ENCODE measurements at places on chromosomes 5 and 9.

- DNase-seq: no peak
Measured at GRCh38 chr5:54514291-54514690, 3.3 kb upstream of the SNX18 start.

GRCh38 chr5:154653764-154654485 lies 101.3 kb upstream of the LARP1 start:
- DNase-seq: no peak

- no peak for DNase-seq
Measured at GRCh38 chr9:130276955-130277354, 11.4 kb downstream of the HMCN2 start.

DNA sequence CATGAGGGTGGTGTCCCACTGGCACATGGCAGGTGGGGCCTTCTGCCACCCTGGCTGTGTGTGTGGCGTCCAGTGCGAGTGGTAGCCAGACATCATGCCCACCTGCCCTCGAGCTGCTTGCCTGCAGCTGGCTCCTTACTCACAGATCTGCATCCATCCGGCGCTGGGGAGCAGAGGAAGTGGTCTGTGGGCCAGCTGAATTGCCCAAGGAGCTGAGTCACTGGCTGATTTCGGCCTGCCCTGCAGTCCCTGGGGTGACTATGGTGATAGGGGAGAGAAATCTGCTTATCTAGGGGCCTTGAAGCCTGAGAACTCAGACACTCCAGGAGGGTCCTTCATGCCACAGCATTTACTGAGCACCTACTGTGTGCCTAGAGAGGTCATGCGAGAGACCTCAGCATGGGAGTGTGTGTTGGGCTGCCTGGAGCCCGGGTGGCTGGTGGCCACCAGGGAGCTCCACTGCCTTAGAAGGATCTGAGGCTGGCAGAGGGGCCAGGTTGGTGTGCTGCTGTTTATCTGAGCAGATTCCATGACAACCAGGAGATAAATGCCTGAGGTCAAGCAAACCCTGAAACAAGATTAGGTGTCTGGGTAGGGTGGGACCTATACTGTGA lies 57.1 kb downstream of the SLC22A5 start:
- no peak for DNase-seq

DNA sequence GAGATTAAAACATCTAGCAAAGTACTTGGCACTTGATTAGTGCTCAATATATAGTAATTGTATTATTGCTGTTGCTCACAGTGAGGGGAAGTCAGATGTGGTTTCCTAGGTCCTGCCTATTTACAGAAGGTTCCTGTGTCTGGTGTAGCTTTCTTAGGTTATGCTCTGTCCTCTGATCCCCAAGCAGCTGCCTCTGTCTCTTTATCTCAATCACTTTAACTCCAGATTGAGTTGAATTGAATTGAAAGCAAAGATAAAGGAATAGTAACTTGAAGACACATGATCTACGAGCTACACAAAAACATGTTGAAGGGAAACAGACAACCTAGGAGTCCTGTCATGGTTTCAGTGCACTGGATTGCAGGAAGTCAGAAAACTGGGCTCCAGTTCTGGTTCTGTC lies 113.9 kb upstream of the ADAMTSL1 start:
- DNase-seq: no peak

- no peak for DNase-seq
Measured at GRCh38 chr9:38621434-38622287, 1.3 kb upstream of the ANKRD18A start.

DNA sequence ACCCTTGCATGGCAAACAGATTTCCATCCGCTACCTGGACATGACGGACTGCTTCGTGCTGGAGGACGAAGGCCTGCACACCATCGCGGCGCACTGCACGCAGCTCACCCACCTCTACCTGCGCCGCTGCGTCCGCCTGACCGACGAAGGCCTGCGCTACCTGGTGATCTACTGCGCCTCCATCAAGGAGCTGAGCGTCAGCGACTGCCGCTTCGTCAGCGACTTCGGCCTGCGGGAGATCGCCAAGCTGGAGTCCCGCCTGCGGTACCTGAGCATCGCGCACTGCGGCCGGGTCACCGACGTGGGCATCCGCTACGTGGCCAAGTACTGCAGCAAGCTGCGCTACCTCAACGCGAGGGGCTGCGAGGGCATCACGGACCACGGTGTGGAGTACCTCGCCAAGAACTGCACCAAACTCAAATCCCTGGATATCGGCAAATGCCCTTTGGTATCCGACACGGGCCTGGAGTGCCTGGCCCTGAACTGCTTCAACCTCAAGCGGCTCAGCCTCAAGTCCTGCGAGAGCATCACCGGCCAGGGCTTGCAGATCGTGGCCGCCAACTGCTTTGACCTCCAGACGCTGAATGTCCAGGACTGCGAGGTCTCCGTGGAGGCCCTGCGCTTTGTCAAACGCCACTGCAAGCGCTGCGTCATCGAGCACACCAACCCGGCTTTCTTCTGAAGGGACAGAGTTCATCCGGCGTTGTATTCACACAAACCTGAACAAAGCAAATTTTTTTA lies 242.9 kb downstream of the MARCHF11 start:
- DNase-seq: no peak

DNA sequence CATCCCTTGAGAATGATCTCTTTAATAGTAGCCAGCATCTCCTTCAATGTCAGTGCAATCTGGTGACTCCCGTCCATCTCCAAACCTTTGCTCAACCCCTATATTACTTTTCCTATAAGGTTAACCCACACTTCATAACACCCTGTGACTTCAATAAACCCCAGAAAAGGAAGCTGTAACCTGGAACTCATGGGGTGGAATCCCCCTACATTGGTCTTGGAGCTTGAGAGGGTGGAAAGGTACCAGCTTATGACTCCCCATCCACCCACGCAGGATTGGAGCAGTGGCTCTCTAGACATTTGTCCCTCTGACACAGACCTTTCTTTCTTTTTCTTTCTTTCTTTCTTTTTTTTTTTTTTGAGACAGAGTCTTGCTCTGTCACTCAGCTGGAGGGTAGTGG lies 54.7 kb upstream of the ZFR start:
- no peak for DNase-seq

- DNase-seq: no peak
Measured at GRCh38 chr5:115640274-115640673, 14.4 kb upstream of the TMED7 start.
